ENCODE measurements at places on chromosomes 7 and 10.

GRCh38 chr10:13972609-13973008 lies 358.1 kb downstream of the FRMD4A start:
- H3K4me1 ChIP-seq, result no peaks in the 10 kb centered on the region
- no peak overlapping the region for H3K4me3 ChIP-seq
- DNase-seq, result no peak
- H3K36me3 ChIP-seq, result no peaks in the 10 kb centered on the region
- no peaks in the 10 kb centered on the region for H3K27me3 ChIP-seq
- no peak overlapping the region for H3K27ac ChIP-seq

GRCh38 chr10:13440185-13441061 lies 88.4 kb downstream of the BEND7 start:
- H3K4me1 ChIP-seq, result no peaks in the 10 kb centered on the region
- DNase-seq, result peak; percentile 35
- H3K36me3 ChIP-seq, result no peaks in the 10 kb centered on the region
- H3K4me3 ChIP-seq, result no peak overlapping the region
- H3K27ac ChIP-seq, result no peak overlapping the region

DNA sequence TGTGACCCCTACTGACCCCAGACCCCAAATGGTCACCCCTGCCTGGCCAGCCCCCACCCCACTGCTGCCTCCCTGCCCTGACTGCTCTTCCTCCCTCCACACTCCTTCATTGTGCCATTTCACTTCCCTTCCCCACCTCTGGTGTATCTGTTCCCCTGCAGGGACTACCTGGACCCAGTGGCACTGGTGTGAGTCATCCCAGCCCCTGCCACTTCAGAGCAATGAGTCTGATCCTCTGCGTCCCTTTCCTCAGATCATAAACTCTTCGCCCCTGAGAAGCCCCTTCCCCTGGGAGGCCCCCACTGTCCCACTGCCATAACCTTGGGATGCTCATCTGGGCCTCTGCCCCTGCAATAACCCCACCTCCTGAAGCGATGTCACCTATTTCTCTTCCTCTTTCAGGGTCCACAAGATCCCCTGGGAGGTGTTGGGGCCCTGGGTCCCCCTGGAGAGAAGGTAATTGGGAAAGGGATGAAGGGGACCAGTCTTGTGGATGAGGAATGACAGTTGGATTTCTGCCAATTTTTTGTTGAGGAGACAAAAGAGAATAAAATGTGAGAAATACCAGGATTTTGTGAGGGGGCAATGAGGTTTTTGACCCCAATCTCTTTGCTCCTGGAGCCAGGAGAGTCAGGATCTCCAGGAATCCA lies 19.1 kb upstream of the VOPP1 start:
- no peaks in the 10 kb centered on the region for H3K27me3 ChIP-seq
- no peak for DNase-seq
- H3K27ac ChIP-seq, result no peak overlapping the region
- H3K4me1 ChIP-seq, result no peaks in the 10 kb centered on the region
- H3K4me3 ChIP-seq, result no peak overlapping the region
- no peaks in the 10 kb centered on the region for H3K36me3 ChIP-seq

- H3K4me3 ChIP-seq, result peak overlapping the region; percentile 90
- H3K27ac ChIP-seq, result peak overlapping the region; percentile 40
- H3K4me1 ChIP-seq, result peaks cover 8% of the 10 kb centered on the region
- no peaks in the 10 kb centered on the region for H3K36me3 ChIP-seq
These were observed 626 bp downstream of the PRPF18 start for GRCh38 chr10:13587391-13587790.

DNA sequence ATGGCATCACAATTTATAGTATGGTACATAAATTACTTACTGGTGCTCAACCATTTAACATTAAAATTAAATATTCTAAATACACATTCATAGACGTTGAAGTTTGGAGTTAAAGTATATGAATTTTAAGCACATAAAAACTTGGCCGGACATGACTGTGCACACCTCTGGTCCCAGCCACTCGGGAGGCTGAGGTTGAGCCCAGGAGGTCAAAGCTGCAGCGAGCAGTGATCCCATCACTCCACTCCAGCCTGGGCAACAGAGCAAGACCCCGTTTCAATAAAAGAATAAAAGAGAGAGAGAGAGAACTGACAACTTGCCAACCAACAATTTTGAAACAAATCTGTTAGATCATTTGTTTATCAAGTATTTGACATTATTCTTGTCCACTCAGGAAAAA lies 943.3 kb upstream of the KCND2 start:
- H3K4me3 ChIP-seq, result no peak overlapping the region
- no peaks in the 10 kb centered on the region for H3K36me3 ChIP-seq
- no peak overlapping the region for H3K27ac ChIP-seq

DNA sequence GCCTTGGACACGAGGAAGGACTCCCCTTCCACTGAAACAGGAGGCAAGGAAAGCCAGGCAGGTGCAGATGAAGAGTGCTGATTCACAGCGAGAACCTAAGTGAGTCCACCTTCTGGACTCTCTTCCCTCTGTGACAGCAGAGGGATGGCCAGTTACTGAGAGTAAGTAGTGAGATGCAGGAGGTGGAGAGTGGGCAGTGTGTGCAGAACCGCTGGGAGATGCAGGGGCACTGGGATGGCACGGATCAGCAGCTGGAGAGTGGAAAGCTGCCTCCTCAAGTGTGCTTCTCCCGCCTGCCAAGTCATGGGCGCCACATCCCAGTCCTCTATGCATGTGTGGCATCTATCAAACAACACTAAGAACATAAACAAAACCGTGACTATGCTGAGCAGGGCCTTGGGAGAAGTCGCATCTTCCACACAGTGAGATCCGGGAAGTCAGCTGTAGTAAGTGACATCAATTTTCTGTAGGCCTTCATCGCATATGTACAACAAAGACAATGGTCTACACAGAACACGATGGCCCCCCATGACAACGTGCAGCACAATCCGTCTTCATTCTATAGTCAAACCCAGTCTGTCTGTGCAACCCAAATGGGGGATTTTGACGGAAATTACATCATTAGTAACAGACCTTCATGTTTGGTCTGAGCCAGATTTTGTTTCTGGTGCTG lies 217.4 kb upstream of the KLF14 start:
- peak overlapping the region; percentile 55 for H3K27ac ChIP-seq
- peaks cover 7% of the 10 kb centered on the region for H3K4me1 ChIP-seq
- H3K27me3 ChIP-seq, result no peaks in the 10 kb centered on the region

- H3K27ac ChIP-seq, result no peak overlapping the region
- H3K27me3 ChIP-seq, result no peaks in the 10 kb centered on the region
- no peaks in the 10 kb centered on the region for H3K4me1 ChIP-seq
These were observed 185.2 kb upstream of the DGKB start for GRCh38 chr7:15087771-15088170.

- H3K4me1 ChIP-seq, result no peaks in the 10 kb centered on the region
- no peaks in the 10 kb centered on the region for H3K27me3 ChIP-seq
- no peak for DNase-seq
- no peak overlapping the region for H3K27ac ChIP-seq
- H3K4me3 ChIP-seq, result no peak overlapping the region
- H3K36me3 ChIP-seq, result no peaks in the 10 kb centered on the region
These were observed 130.4 kb downstream of the CUL2 start for GRCh38 chr10:34959786-34960185.

- no peak overlapping the region for H3K4me3 ChIP-seq
- no peaks in the 10 kb centered on the region for H3K27me3 ChIP-seq
- no peaks in the 10 kb centered on the region for H3K36me3 ChIP-seq
- H3K4me1 ChIP-seq, result no peaks in the 10 kb centered on the region
- no peak for DNase-seq
These were observed 32.6 kb downstream of the IMMP2L start for GRCh38 chr7:111529507-111530355.

- no peak for DNase-seq
- H3K36me3 ChIP-seq, result no peaks in the 10 kb centered on the region
- H3K27ac ChIP-seq, result no peak overlapping the region
- H3K4me1 ChIP-seq, result no peaks in the 10 kb centered on the region
These were observed 70.7 kb upstream of the MKX start for GRCh38 chr10:27816320-27816719.

GRCh38 chr10:75825661-75826060 lies 394.2 kb downstream of the LRMDA start:
- H3K27ac ChIP-seq, result peak overlapping the region; percentile 10
- no peak overlapping the region for H3K4me3 ChIP-seq
- no peak for DNase-seq
- H3K4me1 ChIP-seq, result peaks cover 4% of the 10 kb centered on the region
- H3K27me3 ChIP-seq, result no peaks in the 10 kb centered on the region
- no peaks in the 10 kb centered on the region for H3K36me3 ChIP-seq

- no peak for DNase-seq
- no peaks in the 10 kb centered on the region for H3K36me3 ChIP-seq
- no peaks in the 10 kb centered on the region for H3K4me1 ChIP-seq
- H3K27me3 ChIP-seq, result no peaks in the 10 kb centered on the region
These were observed 34.6 kb downstream of the KCNMA1 start for GRCh38 chr10:77602913-77603533.

DNA sequence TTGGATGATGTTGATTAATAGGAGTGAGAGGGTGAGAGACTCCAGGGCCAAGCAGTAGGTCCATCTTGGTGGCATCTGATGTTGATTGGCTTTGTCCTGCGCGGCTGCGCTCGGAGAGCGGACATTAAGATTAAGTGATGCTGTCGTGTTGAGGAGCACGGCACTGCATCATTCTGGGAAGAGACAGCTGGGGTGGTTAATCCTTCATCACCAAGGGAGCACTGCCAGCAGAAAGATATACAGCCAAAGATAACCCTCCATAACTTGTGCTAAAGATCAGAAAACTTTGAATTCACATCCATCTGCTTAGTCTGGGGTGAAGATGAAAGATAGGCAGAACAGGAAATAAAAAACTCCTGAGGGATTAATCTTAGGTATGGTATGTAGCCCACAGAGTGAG lies 208.3 kb downstream of the LRMDA start:
- no peak overlapping the region for H3K27ac ChIP-seq
- no peaks in the 10 kb centered on the region for H3K36me3 ChIP-seq
- no peaks in the 10 kb centered on the region for H3K27me3 ChIP-seq
- no peak overlapping the region for H3K4me3 ChIP-seq
- DNase-seq, result no peak

DNA sequence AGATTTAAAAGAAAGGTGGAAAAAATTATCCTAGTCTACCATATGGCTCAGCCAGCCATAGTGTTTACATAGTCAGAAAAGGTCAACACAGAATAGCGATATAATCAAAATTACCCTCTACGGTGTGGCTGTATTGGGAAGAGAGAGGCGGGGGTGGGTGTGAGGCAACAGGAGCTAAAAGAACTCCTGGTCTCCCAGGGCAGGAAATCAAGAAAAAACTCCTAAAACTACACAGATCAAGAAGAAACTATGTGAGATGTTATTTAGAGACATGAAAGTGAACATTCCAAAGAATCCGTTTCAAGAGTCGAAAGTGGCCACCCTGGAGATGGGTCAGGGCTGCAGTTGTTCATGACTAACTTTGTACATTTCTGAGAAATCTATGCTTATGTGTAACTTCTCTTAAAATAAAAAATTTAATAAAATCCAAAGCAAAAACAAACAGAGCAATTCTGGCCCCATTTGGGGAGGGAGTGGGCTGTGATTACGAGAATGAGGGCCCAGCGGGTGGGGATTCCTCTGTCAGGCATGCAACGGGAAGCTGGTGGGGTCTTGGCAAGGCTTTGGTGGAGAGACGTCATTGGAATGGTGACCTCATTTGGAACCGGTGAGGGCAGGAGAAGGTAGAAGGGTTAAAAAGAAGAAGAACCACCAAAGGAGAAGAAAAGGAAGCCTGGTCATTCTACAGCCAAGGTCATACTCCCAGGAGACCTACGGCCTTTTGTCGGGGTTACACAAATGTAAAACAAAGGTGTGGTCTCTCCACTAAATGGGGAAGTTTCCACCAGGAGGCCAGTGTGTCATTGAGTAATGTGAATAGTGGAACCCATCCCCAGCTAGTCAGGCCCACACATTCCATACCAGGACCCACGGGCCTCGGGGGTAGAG lies 71.2 kb upstream of the DUSP5 start:
- DNase-seq, result no peak
- H3K36me3 ChIP-seq, result no peaks in the 10 kb centered on the region
- no peak overlapping the region for H3K27ac ChIP-seq
- no peaks in the 10 kb centered on the region for H3K27me3 ChIP-seq

DNA sequence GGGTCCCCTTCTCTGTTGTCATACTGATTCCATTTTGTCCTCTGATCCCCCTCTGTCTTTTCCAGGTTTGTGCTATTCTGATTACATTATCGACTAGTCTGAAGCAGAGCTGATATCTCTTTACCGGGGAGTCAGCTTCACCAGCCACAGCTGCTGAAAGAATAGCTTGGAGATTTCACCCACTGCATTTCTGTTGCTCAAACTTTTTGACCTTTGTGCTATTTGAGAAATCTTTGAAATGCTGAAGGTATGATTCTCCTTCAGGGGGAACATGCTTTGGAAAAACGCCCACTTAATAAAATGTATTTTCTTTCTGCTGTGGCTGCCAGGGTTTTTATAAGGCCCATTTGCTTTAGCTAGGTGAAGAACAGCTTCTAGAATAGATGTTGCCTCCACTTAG lies 197.8 kb upstream of the TCF7L2 start:
- H3K4me1 ChIP-seq, result no peaks in the 10 kb centered on the region
- DNase-seq, result no peak
- H3K27me3 ChIP-seq, result no peaks in the 10 kb centered on the region
- H3K4me3 ChIP-seq, result no peak overlapping the region

DNA sequence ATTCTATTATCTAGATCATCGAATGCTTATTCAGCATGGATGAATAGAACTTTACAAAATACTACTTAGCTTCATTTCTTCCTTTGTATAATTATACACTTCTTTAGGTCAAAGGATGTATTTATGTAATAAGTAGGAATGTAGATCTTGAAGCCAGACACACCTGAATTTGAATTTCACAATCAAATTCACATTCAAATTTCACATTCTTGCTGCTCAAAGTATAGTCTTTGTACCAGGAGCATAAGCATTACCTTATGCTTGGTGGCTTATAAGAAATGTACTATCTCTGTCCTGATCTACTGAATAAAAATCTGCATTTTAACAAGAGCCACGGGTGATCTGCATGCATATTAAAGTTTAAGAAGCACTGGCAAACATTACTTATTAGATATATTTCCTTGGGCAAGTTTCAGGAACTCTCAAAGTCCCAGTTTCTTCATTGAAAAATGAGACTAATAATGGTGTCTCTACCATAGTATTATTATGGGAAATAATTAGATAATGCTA lies 112.8 kb downstream of the CACNA2D1 start:
- DNase-seq, result no peak
- H3K27ac ChIP-seq, result no peak overlapping the region
- no peaks in the 10 kb centered on the region for H3K36me3 ChIP-seq

- no peak for DNase-seq
- H3K36me3 ChIP-seq, result no peaks in the 10 kb centered on the region
- no peaks in the 10 kb centered on the region for H3K4me1 ChIP-seq
- no peak overlapping the region for H3K4me3 ChIP-seq
These were observed 125.5 kb downstream of the GRM3 start for GRCh38 chr7:86768967-86769760.

DNA sequence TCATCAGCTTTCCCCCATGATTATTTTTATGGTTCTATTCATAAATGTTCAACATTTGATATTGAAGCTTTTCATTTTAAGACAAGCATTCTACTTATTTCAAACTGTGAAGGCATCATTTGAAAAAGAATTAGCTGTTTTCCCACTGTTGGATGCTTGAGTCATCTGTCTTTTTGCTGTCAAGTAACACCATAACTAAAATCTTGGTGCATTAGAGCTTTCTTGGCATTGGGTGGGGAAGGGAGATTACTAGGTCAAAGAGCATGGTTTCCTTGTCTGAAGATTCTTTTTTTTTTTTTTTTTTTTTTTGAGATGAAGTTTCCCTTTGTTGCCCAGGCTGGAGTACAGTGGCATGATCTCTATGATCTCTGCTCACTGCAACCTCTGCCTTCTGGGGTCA lies 68.5 kb downstream of the CTBP2 start:
- H3K4me1 ChIP-seq, result peaks cover 30% of the 10 kb centered on the region
- no peak overlapping the region for H3K4me3 ChIP-seq
- peak overlapping the region; percentile 77 for H3K27ac ChIP-seq
- no peak for DNase-seq
- no peaks in the 10 kb centered on the region for H3K27me3 ChIP-seq

Measured in uterus (tissue), 4 donors.